ENCODE measurements at places on chromosomes 13 and 19.

GRCh38 chr19:4391306-4391693 is 9.0 kb downstream of the SH3GL1 start:
- DNase-seq: no peak

DNA sequence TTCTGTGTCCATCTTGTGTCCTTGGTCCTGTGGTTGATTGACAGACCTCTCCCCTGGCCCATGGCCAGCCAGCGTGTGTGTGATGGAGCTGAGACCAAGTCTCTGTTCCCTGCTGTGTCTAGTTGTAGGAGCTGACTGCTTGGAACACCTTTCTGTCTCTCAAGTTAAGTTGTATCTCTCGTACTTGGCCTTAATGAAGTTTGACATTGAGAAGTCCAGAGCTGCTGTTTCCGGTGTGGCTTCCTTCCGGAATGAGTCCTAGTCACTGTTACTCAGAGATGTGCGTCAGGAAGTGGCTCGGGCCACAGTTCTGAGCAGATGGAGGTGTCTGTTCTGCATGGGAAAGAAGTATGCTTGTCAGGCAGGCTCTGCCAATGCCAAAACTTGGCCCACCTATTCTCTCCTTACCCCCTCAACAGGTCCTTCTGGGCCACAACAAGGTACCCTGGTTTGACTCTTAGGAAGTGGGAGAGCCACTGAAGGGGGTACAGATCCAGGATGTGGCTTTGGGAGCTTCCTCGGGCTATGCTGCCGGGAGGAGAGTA is 54.3 kb downstream of the GATAD2A start:
- DNase-seq: no peak

DNA sequence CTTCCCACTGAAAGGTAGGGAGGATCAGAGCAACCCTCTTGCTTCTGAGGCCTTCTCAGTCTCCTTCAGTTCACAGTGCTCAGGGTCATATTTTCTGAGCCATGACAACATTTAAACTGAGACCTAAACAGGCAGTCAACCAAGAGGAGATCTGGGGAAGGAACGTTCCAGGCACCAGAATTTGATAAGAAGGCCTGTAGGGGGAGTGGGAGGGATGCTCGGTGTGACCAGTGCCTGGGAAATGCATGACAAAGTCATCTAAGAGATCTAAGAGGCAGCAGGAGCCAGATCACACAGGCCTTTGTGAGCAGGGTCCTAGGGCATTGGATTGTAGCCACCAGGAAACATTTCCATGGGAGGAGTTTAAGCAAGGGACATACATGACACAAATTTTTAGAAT is 71.6 kb downstream of the SHISA2 start:
- no peak for DNase-seq

DNA sequence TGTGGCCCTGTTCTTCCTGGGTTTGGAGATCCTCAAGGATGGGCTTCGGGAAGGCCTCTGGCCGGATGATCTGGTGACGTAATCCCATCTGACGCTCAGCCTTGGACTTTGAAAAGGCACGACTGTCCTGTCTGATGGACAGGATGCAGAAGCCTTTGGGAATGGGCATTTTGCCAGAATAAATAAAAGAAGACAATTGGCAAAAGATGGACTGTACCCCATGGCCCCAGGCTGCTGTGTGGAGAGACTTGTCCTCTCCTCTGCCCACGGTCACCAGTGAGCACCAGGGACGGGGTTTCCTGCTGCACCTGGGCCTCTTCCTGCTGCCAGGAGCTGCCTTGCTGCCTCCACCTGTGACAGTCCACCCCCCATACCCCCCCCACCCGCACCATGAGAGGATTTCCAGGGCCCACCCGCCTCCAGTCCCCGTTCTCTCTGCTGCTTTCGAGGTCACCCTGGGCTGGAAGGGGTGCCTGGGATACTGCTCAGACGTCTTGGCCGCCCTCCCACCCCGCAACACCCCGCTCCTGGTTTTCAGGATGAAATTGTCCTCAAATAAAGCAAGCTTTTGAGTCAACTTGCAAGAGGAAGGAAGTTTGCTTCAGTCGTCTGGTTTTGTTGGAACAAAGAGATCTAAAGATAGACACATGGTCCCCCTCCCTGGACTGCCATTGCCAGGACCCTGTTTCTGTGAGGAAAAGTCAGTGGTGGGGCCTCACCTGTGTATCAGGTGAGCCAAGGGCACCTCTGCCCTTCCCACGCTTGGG is 40.9 kb downstream of the MCF2L start:
- no peak for DNase-seq

DNA sequence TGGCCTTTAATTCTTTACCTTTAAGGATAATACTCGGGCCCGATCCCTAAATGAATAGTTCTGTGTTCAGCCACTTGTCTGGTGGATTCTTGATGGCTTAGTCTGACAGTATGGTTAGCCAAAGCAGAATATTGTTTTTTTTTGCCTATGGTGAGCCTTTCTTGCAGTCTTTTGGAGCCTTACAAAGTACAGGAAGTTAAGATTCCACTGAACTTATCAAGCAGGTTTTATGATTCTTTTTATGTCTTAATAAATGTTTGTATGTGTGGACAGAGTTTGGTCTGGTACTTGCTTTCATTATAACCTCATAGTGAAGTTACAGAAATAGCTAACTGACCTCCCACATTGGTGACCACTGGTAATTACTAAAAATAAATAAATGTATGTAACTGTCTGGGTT is 17.1 kb downstream of the PCCA start:
- no peak for DNase-seq

- DNase-seq: peak; percentile 53
These were observed 31.1 kb downstream of the DNM2 start for GRCh38 chr19:10748927-10749434.

DNA sequence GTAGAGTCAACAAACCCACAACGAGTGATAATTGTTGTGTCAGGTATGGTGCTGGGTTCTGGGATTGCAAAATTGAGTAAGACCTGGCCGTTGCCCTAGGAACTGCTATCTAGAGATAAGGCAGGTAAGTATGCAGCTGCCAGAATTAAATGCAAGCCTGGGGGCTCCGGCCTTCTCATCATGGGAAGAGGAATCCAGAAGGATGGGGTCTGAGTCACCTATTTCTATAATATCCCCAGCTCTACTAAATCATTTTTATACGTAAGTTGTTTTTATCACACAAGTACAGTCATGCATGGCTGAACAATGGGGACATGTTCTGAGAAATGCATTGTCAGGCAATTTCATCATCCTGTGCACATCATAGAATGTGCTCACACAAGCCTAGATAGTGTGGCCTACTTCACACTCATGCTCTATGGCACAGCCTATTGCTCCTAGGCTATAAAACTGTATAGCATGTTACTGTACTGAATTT is 203.0 kb downstream of the KLF5 start:
- DNase-seq: no peak

GRCh38 chr19:40363069-40363468 is 14.6 kb downstream of the PLD3 start:
- DNase-seq: no peak

- DNase-seq: no peak
These were observed 13.7 kb upstream of the SMARCA4 start for GRCh38 chr19:10946958-10947657.

DNA sequence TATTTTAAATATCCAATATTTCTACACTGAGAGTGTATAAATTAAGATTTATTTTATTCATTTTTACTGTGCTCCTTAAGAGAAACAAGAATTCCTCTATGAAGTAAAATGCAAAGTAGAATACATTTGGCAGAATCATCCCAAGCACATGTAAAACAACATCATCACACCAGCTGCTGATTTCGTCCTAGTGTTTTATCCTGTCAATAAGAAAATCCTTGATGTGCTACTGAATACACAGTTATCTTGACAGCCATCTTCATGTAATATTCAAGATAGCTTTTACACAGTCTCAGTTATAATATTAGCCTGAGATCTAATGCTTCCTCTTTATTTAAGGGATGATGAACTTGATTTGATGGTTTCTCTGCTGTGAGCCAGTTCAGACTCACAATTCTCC is 282.4 kb downstream of the MZT1 start:
- DNase-seq: no peak

DNA sequence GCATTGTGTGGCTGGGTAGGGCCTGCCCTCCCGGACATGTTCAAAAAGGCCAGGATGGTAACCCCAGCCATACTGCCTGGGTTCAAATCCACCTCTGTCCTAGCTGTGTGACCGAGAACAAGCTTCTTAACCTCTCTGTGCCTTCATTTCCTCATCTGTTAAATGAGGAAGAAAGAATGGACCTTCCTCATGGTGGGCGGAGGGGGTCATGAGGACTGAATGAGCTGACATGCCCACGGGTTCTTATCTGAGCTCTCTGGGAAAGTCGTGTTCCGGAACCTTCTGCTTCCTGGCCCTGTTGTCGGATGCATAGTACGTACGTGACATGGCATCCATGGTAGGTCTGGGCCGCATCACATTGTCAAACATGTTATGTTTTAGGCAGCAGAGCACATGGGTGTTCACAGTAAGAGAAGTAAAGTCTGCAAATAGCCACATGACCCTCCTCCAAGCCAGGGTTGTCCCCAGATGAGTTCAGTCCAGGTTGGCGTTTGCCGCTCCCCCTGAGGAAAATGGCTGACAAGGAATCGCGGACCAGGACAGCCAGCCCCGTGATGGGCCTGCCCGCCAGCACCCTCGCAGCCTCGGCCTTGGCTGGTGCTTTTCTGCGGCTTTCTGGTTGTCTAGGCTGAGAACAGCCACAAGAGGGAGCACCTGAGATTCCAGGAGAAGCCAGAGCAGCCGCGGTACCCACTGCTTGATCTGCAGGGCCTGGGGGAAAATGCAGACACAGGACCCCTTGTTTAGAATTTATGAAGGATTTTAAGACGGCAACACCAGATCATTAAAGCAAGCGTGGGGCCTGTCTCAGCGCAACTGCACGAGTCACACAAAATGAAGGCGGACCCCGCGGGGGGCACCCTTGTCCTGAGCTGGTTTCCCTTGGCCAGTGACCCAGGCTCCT is 2.4 kb upstream of the NTN5 start:
- peak; percentile 61 for DNase-seq

DNA sequence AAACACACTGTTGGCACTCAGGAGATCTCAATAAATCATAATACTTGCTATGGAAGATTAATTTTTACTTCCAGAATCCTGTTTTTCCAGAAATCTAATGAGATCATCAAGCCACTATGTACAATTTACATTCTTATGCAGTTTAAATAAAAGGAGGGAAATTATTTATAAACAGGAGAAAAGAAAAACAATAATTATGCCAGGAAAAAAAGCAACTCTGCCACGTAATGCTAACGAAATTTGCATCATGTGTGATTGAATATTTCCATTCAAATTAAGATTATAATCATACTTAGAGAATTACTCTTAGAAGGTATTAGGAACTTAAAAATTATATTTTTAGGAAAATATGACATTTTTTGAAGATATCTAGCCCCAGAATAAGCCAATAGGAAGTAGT is 13.0 kb downstream of the FAM124A start:
- DNase-seq: no peak

DNA sequence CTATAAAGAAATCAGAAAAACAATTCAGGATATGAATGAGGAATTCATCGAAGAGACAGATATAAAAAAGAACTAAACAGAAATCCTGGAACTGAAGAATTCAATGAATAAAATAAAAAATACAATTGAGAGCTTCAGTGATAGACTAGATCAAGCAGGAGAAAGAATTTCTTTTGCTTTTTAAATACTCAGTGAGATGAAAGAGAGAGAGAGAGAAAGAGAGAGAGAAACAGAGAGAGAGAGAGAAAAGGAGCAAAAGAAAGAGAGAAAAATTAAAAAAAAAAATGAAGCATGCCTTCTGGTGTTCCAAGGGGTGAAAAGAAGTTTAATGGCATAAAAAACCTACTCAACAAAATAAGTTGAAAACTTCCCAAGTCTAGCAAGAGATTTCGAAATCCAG is 22.0 kb upstream of the SLC7A9 start:
- DNase-seq: no peak

DNA sequence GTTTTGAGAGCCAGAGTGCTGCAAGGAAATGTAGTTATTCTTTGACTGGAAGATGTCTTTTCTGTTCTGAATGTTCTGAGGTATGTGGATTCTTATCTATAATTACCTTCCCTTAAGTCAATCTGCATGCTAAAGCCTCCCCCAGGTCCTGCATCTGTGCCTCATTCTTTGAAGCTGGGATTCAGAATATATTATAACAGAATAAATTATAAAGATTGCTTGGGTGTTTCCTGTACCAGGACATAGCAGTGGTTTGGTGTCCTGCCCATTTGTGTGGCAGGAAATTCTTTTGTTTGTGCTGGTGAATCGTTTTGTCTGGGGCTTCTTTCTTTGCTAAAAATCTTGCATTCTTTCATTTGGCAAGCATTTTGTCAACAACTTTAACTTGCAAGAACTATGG is 60.2 kb downstream of the ITGBL1 start:
- DNase-seq: no peak

- DNase-seq: no peak
These were observed 89.2 kb downstream of the PTPRS start for GRCh38 chr19:5251096-5252065.

DNA sequence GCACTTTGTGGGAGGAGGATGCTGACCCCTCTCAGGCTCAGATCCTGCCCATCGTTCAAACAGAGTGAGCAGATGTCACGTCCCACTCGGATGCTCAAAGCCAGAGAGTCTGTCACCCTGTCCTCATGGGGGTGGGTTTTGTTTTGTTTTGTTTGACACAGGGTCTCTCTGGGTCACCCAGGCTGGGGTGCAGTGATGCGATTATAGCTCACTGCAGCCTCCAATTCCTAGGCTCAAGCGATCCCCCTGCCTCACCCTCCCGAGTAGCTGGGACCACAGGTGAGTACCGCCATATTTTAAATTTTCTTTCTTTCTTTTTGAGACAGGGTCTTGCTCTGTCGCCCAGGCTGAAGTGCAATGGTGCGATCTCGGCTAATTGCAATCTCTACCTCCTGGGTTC is 4.0 kb downstream of the ADGRE2 start:
- DNase-seq: no peak
